Panc1 (cell line): ENCODE measurements at places on chromosomes 5 and 9.

DNA sequence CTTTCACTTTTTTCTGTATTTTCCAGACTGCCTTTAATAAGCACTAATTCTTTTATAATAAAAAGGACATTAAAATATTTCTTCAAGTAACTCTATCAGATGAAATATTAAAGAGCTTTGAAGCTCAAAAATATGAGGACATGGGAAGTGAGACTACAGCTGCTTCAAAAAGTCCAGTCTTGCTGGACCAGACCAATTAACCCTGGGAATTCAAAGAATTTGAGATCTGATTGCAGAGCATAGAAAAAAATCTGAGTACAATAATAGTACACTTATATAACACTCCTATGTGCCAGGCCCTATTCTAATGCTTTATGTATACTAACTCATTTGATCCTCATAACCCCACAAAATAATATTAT, 9.8 kb downstream of the TMEM245 start:
- no peak for DNase-seq

DNA sequence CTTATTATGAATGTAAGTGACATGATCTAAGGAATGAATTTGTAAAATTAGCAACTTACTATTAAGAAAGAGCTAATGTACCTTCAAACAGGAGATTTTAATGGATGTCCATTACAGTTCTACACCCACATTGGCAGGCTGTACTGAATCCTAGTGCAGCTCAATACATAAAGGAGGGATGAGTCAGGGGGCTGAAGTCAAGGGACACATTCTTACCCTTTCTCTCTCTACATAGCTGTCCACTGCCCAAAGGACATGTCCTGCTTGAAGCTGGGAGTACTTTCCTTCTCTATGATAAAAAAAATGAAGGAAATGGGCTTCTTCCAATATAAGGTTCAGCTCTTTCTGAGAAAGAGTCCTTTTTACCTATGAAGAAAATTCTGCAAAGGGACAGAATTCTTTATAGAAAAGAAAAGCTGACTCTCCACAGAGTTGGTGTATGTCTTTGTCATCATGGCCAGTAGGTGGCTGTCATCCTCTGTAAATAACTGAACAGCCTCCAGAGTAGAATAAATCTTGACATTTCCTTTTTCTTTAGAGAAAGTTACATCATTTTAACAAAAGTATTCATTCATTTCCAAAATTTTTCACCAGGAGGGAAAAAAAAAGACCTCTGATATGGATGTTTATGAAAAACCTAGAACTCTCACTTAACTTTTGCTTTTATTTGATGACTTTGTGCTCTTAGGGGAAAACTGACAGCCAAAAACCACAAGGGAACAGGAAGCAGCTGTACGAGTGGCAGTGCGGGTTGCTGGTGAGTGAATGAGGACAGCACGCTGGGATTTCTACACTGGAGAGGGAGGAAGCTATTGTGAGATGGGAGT, 13.1 kb upstream of the IFNA14 start:
- peak; percentile 10 for DNase-seq

GRCh38 chr9:131324736-131325679, 35.5 kb downstream of the PLPP7 start:
- DNase-seq: no peak

- no peak for DNase-seq
Measured at GRCh38 chr5:2187156-2187555, 304.4 kb upstream of the IRX4 start.

- no peak for DNase-seq
Measured at GRCh38 chr5:158698023-158698639, 401.6 kb downstream of the EBF1 start.
